Activated CD4-positive, CD25-positive, alpha-beta regulatory T cell treated with anti-CD3 and anti-CD28 coated beads, Interleukin-2, amount 50 U/mL, for 72 hours (primary cell): ENCODE measurements at places on chromosomes 3 and 15.
A peak's percentile ranks its signal among the peaks of the same experiment; 100 is the strongest.

DNA sequence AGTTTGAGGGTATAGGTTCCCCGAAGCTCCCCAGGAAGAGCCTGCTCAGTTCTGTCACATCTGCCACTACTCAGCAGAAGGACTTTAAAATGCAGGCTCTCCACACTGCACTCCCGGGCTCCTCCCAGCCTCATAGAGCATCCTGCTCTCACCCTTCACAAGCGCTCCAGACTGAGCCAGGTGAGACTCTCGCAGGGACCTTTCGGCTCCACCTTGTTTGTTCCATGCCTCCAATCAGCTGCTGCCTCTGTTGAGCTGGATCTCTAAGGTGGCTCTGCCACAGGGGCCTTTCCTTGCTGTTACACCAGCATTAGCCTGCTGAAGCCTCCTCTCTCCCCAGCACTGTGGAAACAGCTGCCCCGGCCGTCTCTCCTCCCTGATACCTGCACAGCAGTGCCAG, 56.1 kb downstream of the SLCO3A1 start:
- no peak for DNase-seq

DNA sequence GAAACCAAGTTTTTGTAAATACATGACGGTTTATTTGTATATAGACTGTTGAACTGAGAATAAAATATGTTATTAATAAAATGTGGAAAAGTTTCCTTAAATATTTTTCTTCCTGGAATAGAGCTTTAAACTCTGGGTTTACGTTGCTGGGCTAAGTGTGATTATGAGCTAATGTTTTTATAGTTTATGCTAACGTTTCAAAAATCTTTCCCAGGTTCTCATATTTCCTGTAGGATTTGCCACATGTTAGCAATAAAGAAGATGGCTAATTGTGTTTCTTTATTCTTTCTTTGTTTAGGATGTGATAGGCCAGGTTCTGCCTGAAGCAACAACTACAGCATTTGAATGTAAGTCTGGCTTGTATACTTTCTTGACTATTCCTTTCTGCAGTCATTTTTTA, 7.2 kb downstream of the MAP2K5 start:
- no peak for DNase-seq

DNA sequence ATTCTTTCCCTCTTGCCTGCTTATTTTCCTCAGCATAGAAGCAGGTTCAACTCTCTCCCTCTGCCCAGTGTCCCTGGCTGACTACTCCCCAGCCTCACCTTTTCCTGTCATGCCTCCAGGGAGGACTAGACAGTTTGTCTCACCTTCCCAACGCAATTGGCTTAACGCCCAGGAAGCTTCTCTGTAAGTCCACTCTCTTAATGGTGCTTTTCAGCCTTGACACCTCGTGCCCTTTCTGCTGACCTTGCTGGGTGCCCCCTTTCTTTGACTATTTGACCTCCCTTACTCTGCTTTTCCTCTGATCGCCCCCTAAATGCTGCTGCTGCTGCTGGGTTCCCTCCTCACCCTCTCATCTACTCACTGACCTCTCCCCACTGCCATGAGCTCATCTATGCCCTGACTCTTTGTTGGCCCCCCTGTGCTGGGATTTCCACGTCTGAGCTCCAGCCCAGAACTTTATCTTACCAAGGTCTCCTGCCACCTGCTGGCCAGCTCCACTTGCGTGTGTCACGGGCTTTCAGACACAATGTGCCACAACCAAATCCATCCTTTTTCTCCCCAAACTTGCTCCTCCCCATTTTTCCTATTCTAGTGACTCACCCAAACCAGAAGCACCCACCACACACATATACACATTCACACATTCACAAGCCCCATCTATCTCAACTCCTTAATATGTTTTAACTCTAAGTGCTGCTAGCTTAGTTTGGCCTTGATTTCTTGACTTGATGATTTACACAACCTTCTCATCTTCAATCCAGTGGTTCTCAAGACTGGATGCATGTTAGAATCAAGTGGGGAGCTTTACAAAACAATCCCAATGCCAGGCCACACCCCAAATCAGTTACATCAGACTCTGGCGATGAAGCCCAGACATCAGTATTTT, 16.6 kb downstream of the EPB42 start:
- DNase-seq = no peak

DNA sequence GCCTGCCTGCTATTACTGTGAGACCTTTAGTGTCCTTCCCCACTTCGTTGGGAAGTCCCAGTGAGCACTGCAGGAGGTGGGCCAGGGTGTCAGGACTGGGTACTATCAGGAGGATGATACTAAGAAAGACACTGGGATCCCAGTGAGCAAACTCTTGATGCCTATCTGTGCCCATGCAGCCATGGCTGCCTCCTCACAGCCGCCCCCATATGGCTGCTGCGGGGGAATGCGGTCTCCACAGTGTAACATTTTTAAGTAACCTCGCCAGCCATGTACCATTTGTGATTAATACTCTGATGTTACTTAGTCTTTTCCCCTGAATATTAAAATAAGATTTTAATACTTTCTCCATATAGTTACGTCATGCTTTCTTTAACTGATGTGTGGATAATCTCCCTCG, 312.2 kb downstream of the RYR3 start:
- DNase-seq = no peak

DNA sequence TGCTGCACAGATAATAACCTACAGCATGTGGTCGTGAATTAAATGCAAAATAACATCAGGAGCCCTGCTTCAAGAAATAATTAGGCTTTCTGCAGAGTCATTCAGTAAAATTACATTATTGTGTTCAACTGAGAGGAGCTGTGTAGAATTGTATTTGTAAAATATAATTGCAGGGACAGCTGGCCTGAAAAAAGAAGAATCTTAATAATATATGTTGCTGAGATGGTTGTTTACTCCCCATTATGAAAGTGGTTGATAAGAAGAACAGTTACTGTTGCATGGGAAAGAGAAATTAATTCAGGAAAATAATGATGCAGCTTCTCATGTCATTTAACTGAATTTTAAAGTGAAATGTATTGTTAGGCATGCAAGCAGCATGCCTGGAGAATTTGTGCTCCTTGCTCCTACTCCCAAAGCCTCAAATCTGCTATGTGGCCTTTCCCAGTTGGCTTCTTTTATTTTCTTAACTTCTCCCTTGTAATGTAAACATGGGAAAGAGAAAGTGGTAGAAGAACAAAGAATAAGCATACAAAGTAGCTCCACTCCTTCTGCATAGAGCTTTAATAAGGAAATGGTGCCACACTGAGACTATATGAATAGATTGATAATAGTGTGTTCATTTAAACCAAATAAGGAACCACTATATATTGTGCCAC, 100.1 kb downstream of the VGLL3 start:
- DNase-seq = no peak

GRCh38 chr3:120559242-120560061, 36.7 kb upstream of the NDUFB4 start:
- DNase-seq = no peak

DNA sequence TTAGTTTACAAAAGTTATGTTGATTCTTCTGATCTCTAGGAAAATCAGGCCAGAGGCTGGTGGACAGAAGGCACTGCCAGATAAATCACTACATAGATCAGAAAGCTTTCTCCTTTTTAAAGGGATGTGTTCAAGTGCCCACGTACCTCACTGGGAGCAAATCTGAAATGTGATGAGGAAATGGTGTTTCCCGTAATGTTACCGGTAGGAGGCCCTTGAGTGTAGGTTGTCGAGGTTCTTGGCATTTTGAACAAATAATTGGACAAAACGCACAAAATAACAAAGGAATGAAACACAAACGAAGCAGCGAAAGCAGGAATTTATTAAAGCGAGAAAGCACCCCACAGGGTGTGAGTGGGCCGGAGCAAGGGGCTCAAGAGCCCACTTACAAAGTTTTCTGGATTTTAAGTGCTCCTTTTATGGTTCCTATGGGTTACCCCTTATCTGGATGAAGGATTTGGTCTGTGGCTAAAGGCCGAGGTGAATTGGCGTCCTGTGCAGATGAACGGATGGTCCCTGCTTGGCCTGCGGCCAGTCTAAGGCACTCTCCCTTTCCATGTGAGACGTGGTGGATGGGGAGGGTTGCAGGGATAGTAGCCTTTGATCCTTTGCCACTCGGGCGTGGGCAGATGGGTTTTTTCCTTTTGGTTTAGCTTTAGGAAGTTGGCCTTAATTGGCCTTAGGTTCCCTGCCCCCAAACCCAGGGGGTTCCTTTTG, 1.0 kb downstream of the SNX1 start:
- DNase-seq = no peak

DNA sequence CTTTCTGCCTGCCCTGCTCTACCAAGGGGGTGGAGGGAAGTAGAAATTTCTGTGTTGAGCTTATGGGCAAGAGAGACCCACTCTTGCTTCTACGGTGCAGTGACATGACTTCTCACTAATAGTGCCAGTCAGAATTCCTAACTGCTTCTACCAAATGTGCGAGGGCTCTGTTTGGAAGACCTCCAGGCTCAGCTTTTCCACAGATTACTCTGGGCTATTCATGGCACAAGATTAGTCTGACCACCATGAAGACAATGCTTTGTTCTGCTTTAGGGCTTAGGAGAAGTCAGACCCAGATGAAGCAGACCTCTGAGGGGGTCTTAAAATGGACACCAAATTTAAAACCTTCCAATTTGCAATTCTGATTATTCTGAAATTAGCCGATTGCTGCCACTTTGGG, 195.9 kb upstream of the TBC1D5 start:
- no peak for DNase-seq

GRCh38 chr15:36177590-36178302, 401.7 kb upstream of the CDIN1 start:
- no peak for DNase-seq

- no peak for DNase-seq
Observed at GRCh38 chr3:172154768-172155664, 115.6 kb downstream of the FNDC3B start.

DNA sequence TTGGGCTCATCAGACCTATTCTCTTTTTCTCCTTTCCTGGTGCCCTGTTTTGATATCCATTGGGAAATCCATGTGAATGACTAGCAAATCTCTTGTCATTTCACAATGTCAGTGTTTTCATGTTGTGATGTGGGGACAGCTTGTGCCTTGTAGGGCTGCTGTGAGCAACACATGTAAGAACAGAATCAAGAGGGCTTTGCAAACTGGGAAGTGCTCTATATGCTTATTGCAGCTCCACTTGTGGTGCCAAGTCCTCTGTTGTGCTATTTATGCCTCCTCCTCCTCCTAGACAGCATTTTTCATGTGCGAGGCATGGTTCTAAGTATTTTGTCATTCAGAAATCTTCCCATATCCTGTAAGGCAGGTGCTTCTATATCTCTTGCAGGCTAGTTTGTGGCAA, 56.4 kb downstream of the ZNF621 start:
- DNase-seq = no peak

DNA sequence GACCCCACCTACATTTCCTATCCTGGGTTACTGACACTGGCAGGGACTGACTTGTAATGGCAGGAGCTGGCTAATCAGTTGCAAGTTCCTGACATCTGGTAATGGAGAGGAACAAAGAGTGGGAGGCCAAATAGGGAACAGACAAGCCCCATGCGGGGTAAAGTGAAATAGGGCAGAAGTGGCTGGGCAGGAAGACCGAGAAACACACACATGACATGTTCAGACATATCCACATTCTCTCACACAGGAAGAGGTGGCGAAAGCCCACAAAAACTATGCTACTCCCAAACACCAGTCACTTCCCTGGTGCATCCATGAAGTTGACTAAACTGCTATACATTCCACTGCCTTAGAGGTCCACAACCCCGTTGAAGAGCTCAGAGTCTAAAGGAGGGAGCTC, 394.1 kb upstream of the TBL1XR1 start:
- no peak for DNase-seq

DNA sequence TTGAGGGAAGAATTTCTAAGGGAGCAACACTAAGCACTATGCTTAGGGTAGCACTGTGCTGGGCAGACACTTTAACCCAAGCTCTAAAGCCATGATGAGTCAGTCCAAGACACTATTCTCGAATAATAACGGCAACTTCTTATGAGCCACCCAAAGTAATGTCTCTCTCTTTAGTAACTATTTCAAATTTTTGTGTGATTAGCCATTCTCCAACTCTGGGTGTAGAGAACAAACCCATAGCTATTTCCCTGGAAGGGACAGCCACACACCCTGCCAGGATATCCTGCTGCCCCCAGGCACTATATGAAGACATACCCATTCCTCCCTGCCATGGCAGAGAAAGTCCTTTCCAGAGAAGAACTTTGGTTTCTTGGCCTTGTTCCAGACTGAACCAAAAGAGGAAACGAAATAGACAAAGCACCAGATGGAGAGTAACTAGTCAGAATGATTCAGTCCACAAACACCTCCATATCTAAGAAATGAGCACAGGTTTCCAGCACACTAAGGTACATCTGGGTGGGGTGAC, 384.9 kb upstream of the THBS1 start:
- DNase-seq = no peak

- DNase-seq = no peak
Observed at GRCh38 chr3:151931171-151931570, 57.7 kb downstream of the SUCNR1 start.

- peak; percentile 43 for DNase-seq
Observed at GRCh38 chr3:170689893-170690660, 104.2 kb upstream of the SLC7A14 start.

DNA sequence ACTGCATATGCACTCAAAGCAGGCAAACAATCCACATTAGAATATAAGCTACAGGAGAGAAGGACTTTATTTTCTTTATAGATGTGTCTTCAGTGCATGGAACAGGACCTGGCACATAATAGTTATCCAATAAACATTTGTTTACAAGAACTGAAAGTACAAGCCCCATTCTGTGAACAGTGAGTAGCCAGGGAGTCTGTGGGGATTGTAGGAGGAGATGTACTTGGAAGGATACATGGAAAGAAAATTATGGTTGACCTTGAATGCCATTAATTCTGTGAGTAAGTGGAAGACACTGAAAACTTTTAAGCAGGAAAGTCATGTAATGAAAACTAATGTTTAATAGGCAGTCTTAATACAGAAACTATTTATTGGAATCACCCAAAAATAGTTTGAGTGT, 28.3 kb downstream of the MASP1 start:
- no peak for DNase-seq

DNA sequence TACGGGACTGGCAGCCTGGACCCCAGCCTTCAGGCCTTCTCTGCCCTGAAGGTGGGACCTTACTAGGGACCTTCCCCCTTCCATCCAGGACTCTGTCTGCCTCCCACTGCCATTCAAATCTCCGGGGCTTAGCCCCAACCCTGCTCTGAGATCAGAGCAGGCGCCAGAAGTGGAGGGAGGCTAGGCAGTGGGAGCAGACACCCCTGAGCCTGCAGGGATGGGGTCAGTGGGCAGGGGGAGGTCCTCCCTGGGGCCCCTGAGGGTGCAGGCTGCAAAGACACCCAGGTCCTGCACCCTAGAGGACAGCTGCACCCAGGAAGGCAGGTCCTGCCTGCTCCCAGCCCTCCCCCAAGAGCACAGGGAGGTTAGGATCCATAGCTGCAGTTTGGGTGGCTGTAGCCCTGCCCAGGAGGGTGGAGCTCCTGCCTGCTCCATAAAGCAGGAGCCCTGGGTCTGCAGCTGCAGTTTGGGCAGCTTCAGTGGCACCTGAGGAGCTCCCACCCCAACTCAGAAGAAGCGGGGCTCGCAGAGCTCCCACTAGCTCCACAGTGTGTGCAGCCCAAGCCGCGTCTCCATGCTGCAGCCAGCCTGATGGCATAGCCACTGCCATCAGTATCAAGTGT, 8.1 kb upstream of the POC1A start:
- DNase-seq = no peak

- no peak for DNase-seq
Observed at GRCh38 chr3:155149494-155149893, 69.4 kb downstream of the MME start.

- DNase-seq = no peak
Observed at GRCh38 chr3:55868347-55868746, 381.2 kb upstream of the WNT5A start.

GRCh38 chr3:112687211-112687610, 46.3 kb upstream of the CCDC80 start:
- DNase-seq = no peak

GRCh38 chr3:14203521-14204079, 25.0 kb downstream of the LSM3 start:
- DNase-seq = no peak

- no peak for DNase-seq
Observed at GRCh38 chr3:137766876-137767537, 2.9 kb downstream of the SOX14 start.
